ENCODE measurements at places on chromosomes 5 and 9. TPM values are rescaled to one million over a fixed set of nuclear protein-coding genes. Genes with fewer than 3 reads are reported as not detected.

CAMK4 gene
- 138 TPM for total RNA-seq

DNA sequence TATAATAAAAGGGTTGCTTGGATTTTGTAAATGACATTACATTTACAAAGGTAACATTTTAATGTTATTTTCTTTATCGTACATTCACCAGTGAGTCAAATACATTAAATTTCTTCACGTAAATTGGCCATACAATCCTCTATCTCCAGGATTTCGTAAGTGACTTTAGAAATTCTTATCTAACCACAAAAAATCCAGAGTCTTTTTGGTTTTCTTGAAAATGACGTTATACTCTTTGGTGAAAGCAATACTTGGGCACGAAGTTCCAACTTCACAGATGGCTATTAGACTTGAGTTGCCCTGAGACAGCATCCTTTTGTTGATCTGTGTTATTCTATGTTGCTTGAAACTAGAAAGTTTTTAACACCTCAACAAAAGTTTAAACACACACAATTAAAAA lies 87.4 kb upstream of the CDH10 start:
- no peak overlapping the region for H3K4me3 ChIP-seq
- DNase-seq = no peak
- no peak overlapping the region for H3K27ac ChIP-seq
- no peaks in the 10 kb centered on the region for H3K36me3 ChIP-seq
- H3K4me1 ChIP-seq = no peaks in the 10 kb centered on the region

ENG gene
- total RNA-seq = 17.2 TPM

GRCh38 chr9:34490360-34490759 lies 31.8 kb downstream of the DNAI1 start:
- no peak overlapping the region for H3K27ac ChIP-seq
- H3K4me1 ChIP-seq = no peaks in the 10 kb centered on the region
- H3K4me3 ChIP-seq = no peak overlapping the region
- no peak for DNase-seq
- peaks cover 20% of the 10 kb centered on the region for H3K27me3 ChIP-seq

DNA sequence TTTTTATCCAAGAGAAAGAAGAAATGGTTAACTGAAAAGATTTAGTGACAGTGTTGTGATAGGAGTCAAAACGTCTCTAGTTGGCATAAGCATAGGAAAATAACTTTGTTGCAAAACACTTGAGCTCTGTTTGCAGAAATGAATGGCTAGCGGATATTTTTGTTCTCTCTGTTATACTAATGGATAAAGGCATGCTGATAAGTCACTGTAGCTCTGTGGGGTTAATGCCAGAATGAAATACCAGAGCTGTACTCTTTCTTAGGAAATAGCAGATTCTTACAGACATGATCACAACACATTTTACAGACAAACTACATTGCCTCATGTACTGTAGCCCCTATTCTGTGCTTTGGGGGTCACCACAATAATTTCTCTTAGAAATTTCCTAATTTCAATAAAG lies 202.8 kb downstream of the DMRTA1 start:
- no peak for DNase-seq
- no peak overlapping the region for H3K27ac ChIP-seq
- H3K27me3 ChIP-seq = no peaks in the 10 kb centered on the region
- no peaks in the 10 kb centered on the region for H3K36me3 ChIP-seq

GABRA6 gene
- not detected for total RNA-seq

OR1Q1 gene
- total RNA-seq = not detected

ORM2 gene
- not detected for total RNA-seq

DNA sequence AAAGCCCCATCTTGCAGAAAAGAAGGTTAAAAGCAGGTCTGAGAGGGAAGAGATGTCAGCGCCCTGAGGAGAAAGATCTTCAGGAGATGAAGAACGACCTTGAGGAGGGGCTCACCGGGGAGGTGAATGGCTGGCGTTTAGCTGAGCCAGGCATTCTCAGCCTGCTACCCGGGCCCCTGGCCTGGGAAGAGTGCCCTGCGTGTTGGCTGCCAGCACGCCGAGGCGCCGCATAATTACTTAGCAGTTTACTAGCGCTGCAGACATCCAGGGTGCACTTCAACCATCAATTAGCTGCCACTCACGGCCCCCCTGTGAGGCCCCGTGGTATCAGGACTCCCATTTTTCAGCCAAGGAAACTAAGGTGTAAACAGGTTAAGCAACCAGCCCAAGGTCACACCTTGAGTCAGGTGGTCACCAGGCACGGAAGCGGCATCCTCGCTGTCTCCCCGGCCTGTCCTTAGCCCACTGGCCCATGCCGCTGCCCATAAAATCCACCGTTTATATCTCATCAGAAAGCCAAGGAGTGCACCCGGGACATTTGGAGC lies 551.9 kb downstream of the BNC2 start:
- no peaks in the 10 kb centered on the region for H3K4me1 ChIP-seq
- no peak for DNase-seq
- H3K27me3 ChIP-seq = no peaks in the 10 kb centered on the region
- H3K36me3 ChIP-seq = no peaks in the 10 kb centered on the region
- no peak overlapping the region for H3K4me3 ChIP-seq

DNA sequence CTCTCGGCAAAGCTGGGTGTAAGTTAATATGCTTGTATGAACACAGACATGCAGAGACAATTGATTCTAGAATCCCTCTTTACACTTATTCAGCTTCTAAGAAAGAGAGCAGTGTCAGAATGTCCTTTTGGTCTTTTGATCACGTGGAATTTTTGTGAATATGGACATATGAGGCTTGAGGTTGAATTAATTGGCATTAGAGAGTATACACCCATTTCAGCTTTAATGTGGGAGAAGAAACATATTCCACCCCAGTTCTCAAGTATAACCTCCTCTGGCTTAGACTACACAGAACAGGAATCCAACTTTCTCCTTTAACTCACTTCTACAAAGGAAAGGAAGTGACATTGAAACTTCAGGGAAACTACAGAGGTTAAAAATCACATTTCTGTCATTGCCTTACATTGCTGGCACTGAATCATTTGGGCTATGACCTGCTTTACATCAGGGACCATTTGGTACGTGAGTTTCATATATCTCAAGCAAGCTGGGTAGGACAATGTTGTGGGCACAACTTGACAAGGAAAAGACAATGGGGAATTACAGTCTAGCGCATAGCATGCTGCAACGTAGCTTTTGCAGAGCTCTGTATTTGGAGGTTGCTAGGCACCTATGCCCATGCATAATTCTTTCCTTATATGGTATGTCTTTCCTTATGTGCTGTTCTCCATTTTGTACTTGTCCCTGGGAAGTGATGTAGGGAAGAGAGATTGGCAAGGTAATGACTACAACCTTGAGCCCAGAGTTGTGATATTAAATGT lies 19.5 kb downstream of the DAB2 start:
- H3K27ac ChIP-seq = no peak overlapping the region
- H3K36me3 ChIP-seq = no peaks in the 10 kb centered on the region
- H3K4me1 ChIP-seq = no peaks in the 10 kb centered on the region
- DNase-seq = no peak
- H3K27me3 ChIP-seq = peaks cover 10% of the 10 kb centered on the region

DNA sequence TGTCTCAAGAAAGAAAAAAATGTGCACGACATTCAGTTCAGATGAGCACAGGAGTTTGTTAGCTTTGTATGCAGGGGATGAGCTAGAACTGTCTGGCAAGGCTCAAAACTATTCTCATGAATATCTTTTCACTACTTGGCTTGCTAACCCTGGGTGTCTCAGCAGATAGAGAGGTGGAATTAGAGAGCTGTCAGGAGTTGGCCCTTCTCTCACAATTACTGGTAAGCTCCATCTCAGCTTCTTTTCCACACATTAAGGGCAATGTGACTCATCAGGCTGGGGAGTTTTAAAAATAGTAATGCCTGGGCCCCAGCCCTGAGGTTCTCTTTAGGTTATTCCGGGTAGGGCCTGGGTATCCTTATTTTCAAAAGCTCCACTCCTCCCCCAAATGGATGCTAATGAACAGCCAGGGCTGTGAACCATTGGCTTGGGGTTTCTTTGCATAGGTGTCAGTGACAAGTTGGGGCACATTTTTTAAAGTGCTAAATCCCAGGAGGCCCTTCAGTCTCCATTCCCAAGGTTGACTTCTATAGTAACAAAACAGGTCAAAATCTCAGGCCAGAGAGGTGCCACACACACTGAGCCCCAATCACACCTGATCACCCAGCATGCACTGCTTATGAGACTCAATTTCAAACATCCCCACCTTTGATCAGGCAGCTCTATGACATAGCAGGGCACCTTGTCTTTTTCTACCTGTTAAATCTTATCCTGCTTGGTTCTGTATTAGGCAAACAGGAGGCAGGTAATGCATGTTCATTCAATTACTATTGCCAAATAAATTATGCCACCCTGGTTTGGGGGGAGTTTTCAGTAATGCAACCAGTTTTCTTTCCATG lies 239.7 kb upstream of the DAP start:
- H3K4me3 ChIP-seq = no peak overlapping the region
- H3K27ac ChIP-seq = no peak overlapping the region
- H3K27me3 ChIP-seq = no peaks in the 10 kb centered on the region
- H3K4me1 ChIP-seq = no peaks in the 10 kb centered on the region
- no peak for DNase-seq

GRCh38 chr9:1051584-1052275 lies 1.6 kb downstream of the DMRT2 start:
- H3K36me3 ChIP-seq = peaks cover 11% of the 10 kb centered on the region
- H3K4me1 ChIP-seq = peaks cover 38% of the 10 kb centered on the region
- no peak overlapping the region for H3K4me3 ChIP-seq
- H3K27me3 ChIP-seq = peaks cover 89% of the 10 kb centered on the region
- no peak for DNase-seq
- no peak overlapping the region for H3K27ac ChIP-seq

AQP7 gene
- 0.35 TPM for total RNA-seq

DNA sequence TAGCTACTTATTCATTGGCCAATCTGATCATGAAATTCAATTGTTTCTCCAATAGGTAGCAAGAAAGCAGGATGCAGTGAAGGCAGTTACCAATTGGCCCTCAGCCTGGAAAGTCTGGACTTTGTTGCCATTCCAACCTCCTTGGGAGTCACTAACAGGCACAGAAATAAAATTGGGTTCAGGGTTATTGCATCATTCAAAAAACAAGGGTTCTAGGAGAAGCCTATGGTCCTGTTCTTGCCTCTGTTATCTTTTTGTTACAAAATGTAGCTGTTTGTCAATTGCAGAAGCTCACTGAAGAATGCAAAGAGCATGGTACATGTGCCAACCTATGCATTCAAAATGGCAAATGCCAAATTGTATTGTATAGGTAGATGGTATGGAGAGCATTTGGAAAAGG lies 51.0 kb upstream of the CCNG1 start:
- H3K27ac ChIP-seq = no peak overlapping the region
- no peaks in the 10 kb centered on the region for H3K36me3 ChIP-seq
- H3K4me1 ChIP-seq = no peaks in the 10 kb centered on the region
- no peak for DNase-seq
- no peak overlapping the region for H3K4me3 ChIP-seq

HAVCR2 gene
- 30.9 TPM for total RNA-seq
